Esophagus (tissue), 2 donors: ENCODE measurements at places on chromosomes 4 and X. TPM values are rescaled to one million over a fixed set of nuclear protein-coding genes. Genes with fewer than 3 reads are reported as not detected.

CWH43 gene
- 19.3 TPM for polyA plus RNA-seq

SUPT20HL2 gene
- polyA plus RNA-seq = not detected

CXorf58 gene
- polyA plus RNA-seq = 0.06 TPM

GPR173 gene
- polyA plus RNA-seq = 0.18 TPM

VCX3B gene
- 0.26 TPM for polyA plus RNA-seq

SSX2 gene
- not detected for polyA plus RNA-seq

RAB40A gene
- polyA plus RNA-seq = 1.2 TPM

NFXL1 gene
- polyA plus RNA-seq = 4.6 TPM

FAM53A gene
- 1.2 TPM for polyA plus RNA-seq

CPLX1 gene
- polyA plus RNA-seq = 2.8 TPM

TMEM271 gene
- polyA plus RNA-seq = 0.08 TPM

MCF2 gene
- 0.10 TPM for polyA plus RNA-seq

SPANXN4 gene
- polyA plus RNA-seq = not detected

FGD1 gene
- polyA plus RNA-seq = 4.9 TPM

NLGN4X gene
- polyA plus RNA-seq = 0.06 TPM

SUPT20HL1 gene
- not detected for polyA plus RNA-seq

FGF2 gene
- 0.61 TPM for polyA plus RNA-seq

EDA2R gene
- polyA plus RNA-seq = 0.34 TPM

HS3ST1 gene
- polyA plus RNA-seq = 2.6 TPM

PGAM4 gene
- not detected for polyA plus RNA-seq

MGARP gene
- polyA plus RNA-seq = 0.18 TPM

SLC6A8 gene
- polyA plus RNA-seq = 33.0 TPM

NEXMIF gene
- polyA plus RNA-seq = 0.14 TPM

LRRC66 gene
- 0.11 TPM for polyA plus RNA-seq

ANXA3 gene
- polyA plus RNA-seq = 140 TPM
